IMR-90 (cell line): ENCODE measurements at places on chromosomes 4 and X. TPM values are rescaled to one million over a fixed set of nuclear protein-coding genes. Genes with fewer than 3 reads are reported as not detected.
A peak's percentile ranks its signal among the peaks of the same experiment; 100 is the strongest.

The FOXO4 gene
- 1.4 and 2.6 TPM in 2 replicates for polyA plus RNA-seq

The IL3RA gene
- not detected in 2 replicates for polyA plus RNA-seq

- DNase-seq = no peak
These were observed 719.4 kb downstream of the ADGRL3 start for GRCh38 chr4:61919561-61919960.

GRCh38 chr4:184825141-184825895 is 450 bp downstream of the ACSL1 start:
- peak; percentile 23 for DNase-seq

DNA sequence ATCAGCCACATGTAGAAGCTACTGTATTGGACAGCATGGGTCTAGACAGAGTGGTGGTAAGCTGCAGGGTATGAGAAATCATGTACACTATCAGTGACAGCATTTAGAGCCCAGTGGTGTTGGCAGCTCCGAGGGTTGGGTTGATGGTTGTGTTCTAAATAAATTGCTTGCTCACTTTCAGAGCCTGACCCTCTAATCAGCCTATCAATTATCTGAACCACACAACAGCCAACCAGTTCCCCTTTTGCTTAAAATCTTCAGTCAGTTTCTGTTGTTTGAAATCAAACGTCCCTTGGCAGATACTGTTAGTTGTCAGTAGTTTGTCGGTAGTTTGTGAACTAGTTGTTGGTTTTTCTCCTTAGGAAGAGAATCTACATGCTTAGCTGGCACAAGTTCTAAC is 99.8 kb upstream of the RAI2 start:
- no peak for DNase-seq

GRCh38 chrX:2608638-2609430 is 82.3 kb upstream of the CD99 start:
- peak; percentile 72 for DNase-seq

- no peak for DNase-seq
These were observed 85.3 kb downstream of the RTL5 start for GRCh38 chrX:72046447-72046846.

The DEFB131A gene
- not detected in 2 replicates for polyA plus RNA-seq

GRCh38 chr4:17958181-17958580 is 63.4 kb downstream of the LCORL start:
- DNase-seq = peak; percentile 55

DNA sequence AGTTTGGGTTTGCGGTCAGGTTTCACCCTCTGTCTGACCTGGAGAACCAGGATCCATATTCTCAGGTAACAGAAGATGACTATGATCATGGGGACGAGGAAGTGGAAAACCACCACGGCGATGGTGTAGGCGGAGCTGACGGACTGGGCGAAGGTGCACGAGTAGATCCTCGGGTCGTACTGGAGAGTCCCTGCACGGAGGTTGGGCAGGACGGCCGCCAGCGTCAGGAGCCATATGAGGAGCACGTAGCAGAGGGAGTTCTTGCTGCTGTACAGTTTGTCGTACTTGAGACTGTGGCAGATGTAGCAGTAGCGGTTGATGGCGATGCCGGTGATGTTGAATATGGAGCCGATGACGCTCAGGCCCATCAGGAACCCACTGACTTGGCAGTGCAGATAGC is 21.3 kb downstream of the MTNR1A start:
- DNase-seq = no peak

DNA sequence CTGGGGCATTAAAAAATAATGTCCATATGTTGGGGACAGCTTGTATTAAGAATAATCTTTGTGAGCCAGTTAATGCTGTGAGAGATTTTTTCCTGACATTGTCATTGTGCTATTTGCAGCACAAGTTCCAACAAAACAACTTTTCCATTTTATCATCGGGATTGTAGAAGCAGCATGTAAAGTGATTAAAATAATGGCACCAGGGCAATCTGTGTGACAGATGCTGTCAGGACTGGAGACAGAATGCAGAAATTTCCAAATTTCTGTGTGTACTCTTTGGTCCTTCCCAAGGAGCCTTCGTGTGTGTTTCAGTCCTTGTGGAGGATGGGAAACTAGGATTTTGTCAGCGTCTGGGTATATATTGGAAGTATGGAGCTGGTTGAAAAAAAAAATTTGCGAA is 101.5 kb upstream of the LIMCH1 start:
- no peak for DNase-seq

DNA sequence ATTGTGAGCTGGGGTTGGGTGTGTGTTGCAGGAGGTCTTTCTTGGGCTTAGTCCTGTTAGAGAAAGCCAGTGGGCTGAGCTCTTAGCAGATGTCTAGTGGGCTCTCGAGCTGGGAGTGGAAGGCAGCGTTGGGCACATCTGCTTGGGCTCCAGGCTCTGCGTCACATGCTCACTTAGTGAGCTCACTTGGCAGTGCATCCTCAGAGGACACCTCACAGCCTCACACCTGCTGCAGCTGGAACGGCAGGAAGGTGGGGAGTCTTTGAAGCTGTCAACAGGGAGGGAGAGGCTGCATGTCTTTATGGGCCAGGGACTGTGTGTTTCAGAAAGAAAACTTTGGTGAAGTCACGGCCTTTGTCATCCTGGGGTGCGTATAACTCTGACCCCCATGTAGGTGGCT is 82.2 kb downstream of the PSAPL1 start:
- DNase-seq = no peak

GRCh38 chr4:120714417-120715010 is 208.0 kb downstream of the PRDM5 start:
- DNase-seq = no peak

DNA sequence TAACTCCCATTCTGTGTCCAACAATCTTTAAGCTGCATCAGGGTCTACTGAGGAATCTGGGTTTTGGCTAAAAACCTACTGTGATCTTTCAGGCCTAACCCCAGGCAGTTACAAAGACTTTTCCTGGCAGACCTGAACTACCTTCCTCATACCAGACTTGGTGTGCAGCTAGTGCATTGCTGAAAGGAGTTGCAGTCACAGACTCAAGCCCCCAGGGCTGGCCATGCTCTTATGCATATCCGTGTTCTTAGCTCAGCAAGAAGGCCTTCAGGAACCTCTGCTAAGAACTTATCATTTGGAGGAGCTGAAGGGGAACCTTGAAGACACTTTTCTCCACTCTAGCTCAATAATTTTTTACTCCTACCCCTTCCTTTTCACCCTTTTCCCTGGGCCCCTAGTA is 147.5 kb downstream of the INPP4B start:
- DNase-seq = no peak

DNA sequence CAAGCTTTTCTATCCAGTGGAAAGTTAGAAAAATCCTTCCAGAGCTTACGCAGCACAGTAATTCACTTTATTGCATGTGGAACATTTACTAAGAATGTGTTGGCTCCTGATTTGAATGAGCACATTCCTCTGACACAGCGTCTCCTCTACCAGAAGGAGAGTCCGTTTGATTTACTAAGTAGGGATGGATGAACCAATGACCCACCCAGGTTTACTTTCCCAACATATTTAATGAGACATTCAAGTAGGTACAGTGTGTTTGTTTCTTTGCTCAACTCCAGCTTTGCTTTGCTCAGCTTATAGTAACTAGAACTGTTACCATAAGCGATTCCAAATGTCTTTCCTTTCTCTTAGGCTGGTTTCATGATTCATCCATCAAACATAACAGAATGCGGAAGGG is 161.7 kb downstream of the SMARCA1 start:
- no peak for DNase-seq

DNA sequence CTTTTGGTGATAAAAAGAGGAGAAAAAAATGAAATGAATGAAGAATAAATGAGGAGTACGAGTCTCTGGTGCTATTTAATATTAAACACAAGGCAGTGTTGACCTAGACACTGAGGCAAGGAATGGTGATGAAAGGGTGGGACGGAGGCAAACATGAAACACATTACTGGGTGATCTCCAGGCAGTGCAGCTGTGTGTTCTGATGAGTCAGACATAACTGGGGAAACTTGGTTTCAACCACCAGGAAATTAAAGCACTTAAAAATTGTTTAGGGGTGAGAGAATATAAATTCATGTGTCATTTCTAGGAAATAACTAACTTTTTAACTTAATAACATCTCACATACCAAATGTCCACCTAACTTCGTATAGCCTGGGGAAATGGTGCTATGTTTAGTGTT is 19.7 kb upstream of the CXCL6 start:
- peak; percentile 89 for DNase-seq

The NKX1-1 gene
- not detected in 2 replicates for polyA plus RNA-seq

DNA sequence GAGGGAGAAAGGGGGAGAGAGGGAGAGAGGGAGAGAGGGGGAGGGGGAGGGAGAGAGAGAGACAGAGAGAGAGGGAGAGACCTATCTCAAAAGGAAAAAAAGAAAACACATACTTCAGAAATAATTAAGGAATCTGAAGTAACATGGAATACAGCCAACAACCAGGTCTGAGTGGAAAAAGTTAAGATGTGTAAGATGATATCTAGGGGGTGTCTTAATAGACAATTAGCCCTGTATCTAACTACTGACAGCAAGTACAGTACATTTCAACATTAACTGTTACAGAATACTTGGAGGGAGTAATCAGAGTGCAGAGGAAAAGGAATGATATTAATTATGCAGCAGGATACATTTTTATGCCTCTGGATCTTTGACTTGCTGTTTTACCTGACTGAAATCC is 22.4 kb downstream of the NUP54 start:
- no peak for DNase-seq

- DNase-seq = no peak
These were observed 21.2 kb upstream of the TENM3 start for GRCh38 chr4:182221987-182222386.

The ADH4 gene
- polyA plus RNA-seq = not detected in 2 replicates

DNA sequence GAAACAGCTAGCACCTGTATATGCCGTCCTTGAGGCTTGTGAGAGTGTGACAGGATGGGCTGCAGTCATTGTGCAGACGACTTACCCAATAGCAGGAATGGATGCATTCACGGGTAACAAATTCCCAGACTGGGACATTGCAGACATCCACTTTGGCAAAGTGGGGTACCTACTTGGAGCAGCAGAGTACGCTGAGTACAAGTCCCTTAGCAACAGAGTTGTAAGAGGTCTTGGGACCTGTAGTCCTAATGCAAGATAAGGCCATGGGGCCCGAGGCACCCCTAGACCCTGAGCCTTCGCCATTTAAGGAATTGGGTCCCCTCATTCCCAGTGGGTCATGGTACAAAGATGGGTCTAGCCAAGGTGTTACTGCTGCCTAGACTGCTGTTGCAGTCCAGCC is 55.4 kb upstream of the CCDC149 start:
- no peak for DNase-seq

DNA sequence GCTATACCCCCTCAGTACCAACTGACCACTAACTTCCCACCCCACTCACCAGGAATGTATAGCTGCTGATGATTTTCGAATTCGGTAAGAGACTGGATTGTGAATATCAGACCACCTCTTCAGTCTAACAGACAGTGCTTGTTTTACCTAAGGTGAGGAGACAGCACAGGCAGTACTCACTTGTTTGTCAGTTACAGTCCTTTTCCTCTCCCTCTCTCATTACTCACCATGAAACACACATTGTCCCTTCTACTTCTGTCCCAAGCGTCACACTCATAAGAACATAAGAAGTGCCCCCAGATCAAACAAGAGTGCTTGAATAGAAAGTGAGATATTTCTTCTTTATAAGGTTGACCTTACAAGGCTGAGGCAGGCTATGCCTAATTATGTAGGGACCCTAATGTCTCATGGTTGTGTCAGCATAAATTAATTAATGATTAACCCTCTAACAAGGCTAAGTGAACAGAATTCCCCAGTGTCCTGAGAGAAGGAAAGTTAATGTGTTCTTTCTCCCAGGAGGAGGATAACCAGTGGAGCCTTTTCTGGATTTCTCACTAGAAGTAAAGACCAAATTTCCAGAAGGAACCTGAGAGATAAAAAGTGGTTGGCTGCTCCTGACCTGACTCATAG is 32.2 kb downstream of the ZCCHC12 start:
- DNase-seq = no peak

The AMTN gene
- not detected in 2 replicates for polyA plus RNA-seq

- peak; percentile 44 for DNase-seq
These were observed 37.9 kb upstream of the PAPSS1 start for GRCh38 chr4:107757864-107758476.

DNA sequence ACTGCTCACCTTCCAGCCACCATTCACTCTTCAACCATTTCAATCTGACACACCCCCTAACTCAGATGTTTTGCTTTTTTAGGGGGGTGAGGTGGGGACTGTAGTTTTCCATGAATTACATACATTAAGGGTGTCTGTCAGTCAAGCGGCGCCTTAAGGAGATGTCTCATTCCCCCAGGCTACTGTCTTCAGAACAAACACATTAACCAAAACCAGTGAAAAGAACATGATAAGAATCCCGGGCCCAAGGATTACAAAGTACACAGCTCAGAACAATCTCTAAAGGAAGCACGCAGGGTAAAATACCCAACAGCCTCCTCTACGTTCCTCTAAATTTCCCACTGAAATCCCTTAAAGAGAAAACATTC is 62.5 kb upstream of the IRF2 start:
- DNase-seq = no peak

The ZFYVE28 gene
- polyA plus RNA-seq = 1.2 and 1.4 TPM in 2 replicates

GRCh38 chr4:72857216-72857615 is 212.3 kb downstream of the COX18 start:
- DNase-seq = no peak

GRCh38 chrX:134669378-134670098 is 11.3 kb upstream of the PLAC1 start:
- peak; percentile 93 for DNase-seq

DNA sequence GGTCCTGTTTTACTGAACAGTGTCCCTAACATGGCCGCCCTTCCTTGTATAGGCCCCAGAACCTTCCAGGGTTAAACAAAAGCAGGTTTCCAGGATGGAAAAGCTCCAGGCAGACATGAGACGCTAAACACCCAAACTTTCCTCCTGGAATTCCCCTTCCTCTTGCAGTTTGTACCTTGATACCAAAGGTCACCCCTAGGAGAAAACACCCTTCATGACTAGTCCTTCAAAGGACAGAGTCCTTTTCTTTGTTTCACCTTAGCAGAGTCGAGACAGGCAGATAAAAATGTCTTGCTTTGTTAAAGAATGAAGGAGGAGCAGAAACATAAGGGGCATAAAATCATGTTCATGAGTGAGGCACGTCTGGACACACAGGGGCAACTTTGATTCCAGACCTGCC is 247.5 kb downstream of the BCOR start:
- DNase-seq = no peak

GRCh38 chr4:158805635-158806471 is 37.0 kb downstream of the FNIP2 start:
- DNase-seq = no peak
